ENCODE measurements at places on chromosomes 5 and 9. TPM values are rescaled to one million over a fixed set of nuclear protein-coding genes. Genes with fewer than 3 reads are reported as not detected.

DNA sequence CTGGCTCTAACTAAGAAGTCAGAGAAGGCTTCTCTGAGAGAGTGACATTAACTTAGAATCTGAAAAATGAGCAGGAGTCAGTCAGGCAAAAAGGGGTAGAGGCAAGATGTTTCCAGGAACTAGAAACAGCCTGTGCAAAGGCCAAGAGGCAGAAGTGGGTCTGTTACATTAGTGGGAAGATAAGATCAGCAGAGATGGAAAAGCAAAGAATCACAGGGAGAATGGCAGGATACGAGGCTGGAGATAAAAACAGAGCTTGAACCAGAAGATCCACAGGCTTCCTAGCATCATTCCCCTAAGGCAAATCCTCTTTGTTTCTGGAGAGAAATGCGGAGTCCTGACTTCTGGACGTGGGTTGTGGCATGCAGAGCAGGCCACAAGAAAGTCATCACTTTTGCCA, 27.4 kb downstream of the ASTN2 start:
- DNase-seq = no peak

DNA sequence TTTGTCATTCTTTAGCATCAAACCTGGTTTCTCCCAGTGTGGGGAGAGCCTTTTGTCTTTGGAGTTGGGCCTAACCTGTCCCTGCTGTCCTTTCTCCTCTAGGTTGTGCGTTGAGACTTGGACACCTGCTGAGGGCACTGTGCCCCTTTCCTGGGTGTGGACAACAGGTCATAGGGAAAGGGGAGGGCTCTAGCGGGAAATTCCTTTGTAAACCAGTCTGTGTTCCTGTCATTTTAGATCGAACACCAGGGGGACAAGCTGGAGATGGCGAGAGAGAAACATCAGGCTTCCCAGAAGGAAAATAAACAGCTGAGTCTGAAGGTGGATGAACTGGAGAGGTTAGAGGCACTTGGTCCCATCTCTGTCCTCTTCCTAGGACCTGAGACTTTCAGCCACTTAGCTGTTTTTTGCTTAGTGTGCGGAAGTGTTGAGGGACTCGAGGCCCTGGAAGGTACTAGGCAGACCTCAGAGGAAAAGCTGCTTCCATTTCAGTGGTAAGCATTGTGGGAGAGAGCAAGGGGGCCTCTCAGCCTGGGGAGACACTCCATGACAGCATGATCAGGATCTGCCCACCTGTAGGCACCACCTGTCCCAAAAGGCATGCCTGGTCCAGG, 8.6 kb upstream of the GLE1 start:
- no peak for DNase-seq

DNA sequence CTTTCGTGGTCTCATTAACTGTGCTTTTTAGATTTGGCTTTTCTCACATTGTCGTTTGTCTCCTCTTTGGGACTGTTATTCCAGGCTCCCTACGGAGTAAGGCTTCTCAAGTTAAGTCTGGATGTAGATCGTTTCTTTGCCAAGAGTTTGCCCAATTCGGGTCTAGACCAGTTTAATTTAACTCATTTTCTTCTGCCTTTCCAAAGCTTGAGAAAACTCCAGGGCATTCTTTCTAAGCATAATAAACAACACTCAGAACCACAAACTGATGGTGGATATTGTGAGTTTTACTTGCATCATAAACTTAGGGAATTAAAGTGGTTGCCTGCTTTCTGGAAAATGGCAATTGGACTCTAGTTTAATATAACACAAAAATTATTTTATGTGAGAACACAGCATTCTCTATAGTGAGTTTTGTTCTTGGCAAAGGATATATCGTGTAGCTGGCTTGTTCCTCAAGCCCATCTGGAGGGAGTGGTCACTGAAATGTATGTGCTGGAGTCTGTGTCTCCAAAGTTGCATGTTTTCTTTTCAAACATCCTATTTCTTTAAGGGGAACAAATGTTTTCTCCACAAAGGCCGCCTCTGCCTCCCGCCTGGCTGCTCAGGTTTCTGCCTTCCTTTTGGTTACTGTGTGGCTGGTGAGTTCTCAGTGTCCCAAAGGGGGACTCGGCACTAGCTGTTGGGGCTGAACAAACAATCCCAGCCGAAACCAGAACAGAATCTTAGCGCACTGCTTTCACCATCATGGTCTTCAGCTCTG, 211.3 kb upstream of the FBN2 start:
- no peak for DNase-seq

- DNase-seq = no peak
Measured at GRCh38 chr9:116895961-116896360, 208.9 kb downstream of the TRIM32 start.

SLC34A1 gene
- total RNA-seq = not detected

PHYHD1 gene
- 36.3 TPM for total RNA-seq

Data from thoracic aorta (tissue), 2 donors.